ENCODE measurements at places on chromosomes 7 and 10. TPM values are rescaled to one million over a fixed set of nuclear protein-coding genes. Genes with fewer than 3 reads are reported as not detected.
A peak's percentile ranks its signal among the peaks of the same experiment; 100 is the strongest.

HOXA7 gene
- total RNA-seq = 7.9 TPM

PLEKHS1 gene
- total RNA-seq = not detected

HTR7 gene
- total RNA-seq = not detected

ANKRD7 gene
- 0.95 TPM for total RNA-seq

GIMAP8 gene
- 18.3 TPM for total RNA-seq

- H3K27me3 ChIP-seq = no peaks in the 10 kb centered on the region
- no peak for DNase-seq
- H3K27ac ChIP-seq = no peak overlapping the region
- H3K4me1 ChIP-seq = peaks cover 9% of the 10 kb centered on the region
- no peaks in the 10 kb centered on the region for H3K36me3 ChIP-seq
These were observed 88.6 kb downstream of the USP6NL start for GRCh38 chr10:11522821-11523245.

- no peak overlapping the region for H3K4me3 ChIP-seq
- no peaks in the 10 kb centered on the region for H3K36me3 ChIP-seq
- no peak overlapping the region for H3K27ac ChIP-seq
- H3K27me3 ChIP-seq = no peaks in the 10 kb centered on the region
These were observed 253.5 kb downstream of the NSUN6 start for GRCh38 chr10:18397906-18398305.

DNA sequence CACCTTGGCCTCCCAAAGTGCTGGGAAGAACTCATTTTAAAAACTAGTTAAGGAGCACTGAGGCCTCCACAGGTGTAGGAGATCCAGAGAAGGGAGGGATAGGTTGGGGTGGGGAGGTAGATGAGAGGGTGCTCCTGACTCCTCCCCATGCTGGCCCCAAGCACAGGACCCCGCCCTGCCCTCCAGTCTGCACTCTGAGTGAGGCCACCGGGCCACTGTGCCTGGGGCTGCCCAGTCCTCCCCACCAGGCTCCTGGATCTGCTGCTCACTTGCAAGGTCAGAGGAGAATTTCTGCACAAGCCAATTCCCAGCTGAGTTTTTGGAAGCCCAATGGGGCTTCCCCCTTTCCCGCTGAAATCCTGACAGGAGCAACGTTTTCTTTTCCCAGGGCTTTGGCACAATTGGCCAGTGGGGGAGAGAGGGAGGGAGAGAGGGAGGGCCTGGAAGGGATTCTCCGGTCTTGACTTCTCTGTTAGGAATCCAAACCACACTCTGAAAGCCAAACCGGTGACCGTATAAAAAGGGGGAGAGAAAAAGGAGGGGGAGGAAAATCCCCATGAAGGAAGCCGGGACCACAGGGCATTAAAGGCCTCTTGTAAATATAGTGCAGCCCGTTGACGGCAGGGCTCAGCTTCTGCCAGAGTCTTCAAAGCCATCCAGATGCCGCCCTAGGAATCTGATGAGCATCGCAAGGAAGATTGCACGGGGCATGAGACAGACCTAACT is 116.2 kb downstream of the SH3PXD2A start:
- no peaks in the 10 kb centered on the region for H3K27me3 ChIP-seq
- H3K36me3 ChIP-seq = no peaks in the 10 kb centered on the region
- no peak for DNase-seq
- peaks cover 5% of the 10 kb centered on the region for H3K4me1 ChIP-seq
- no peak overlapping the region for H3K27ac ChIP-seq
- H3K4me3 ChIP-seq = no peak overlapping the region

GRCh38 chr7:72405418-72405817 is 6.7 kb downstream of the CALN1 start:
- H3K27ac ChIP-seq = no peak overlapping the region
- no peak overlapping the region for H3K4me3 ChIP-seq
- H3K36me3 ChIP-seq = no peaks in the 10 kb centered on the region
- no peak for DNase-seq

DNA sequence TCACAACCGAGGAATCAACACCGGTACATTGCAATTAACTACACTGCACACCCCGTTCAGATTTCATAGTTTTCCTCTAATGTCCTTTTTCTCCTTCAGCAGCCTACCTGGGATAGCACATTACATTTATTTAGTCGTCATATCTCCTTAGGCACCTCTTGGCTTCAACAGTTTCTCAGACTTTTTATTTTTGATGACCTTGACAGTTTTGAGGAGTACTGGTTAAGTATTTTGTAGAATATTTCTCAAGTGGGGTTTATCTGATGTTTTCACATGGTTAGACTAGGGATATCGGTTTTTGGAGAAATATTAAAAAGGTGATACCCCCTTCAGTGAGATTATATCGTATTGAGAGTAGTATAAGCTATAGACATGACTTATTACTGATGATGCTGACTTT is 87.0 kb upstream of the GLCCI1 start:
- H3K27me3 ChIP-seq = no peaks in the 10 kb centered on the region
- no peaks in the 10 kb centered on the region for H3K36me3 ChIP-seq
- no peak overlapping the region for H3K27ac ChIP-seq
- H3K4me1 ChIP-seq = peaks cover 4% of the 10 kb centered on the region

DNA sequence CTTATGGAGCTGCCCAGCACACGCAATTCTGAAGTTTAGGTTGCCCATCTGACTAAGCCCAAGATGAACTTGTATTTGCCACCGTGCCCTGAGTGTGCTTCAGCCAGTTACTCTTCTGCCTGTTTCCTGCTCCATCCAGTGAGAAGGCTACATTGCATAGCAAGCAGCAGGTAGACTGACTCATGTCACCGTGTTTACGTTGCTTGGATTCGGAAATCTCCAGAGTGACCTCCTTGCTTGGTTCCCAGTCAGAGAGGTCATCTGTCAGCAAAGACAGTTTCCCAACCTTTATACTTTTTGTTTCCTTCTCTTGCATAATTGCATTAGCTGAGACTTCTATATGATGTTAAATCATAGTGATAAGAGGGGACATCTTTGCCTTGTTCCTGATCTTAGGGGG is 30.9 kb downstream of the NACAD start:
- peak; percentile 25 for DNase-seq
- H3K36me3 ChIP-seq = no peaks in the 10 kb centered on the region
- no peak overlapping the region for H3K4me3 ChIP-seq
- H3K27me3 ChIP-seq = no peaks in the 10 kb centered on the region

GRCh38 chr10:101682172-101682825 is 12.7 kb downstream of the FBXW4 start:
- no peaks in the 10 kb centered on the region for H3K36me3 ChIP-seq
- H3K4me3 ChIP-seq = no peak overlapping the region
- H3K4me1 ChIP-seq = peaks cover 26% of the 10 kb centered on the region
- H3K27ac ChIP-seq = peak overlapping the region; percentile 42
- no peak for DNase-seq

DNA sequence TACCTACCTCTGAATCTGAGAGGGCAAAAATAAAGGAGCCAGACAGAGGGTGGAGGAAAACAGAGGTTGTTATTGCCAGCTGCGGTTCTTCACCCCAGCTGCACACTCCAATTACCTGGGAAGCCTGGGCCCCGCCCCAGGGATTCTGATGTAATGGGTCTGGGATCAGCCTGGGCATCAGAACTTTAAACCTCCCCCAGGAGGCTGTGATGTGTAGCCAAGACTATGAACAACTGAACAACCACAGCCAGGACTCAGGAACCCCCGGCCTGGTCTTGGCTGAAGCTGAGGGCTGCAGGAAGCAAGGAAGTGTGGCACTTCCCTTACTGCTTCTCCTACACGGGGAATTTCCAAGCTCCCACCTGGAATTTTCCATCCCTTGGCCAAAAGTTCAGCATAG is 89.3 kb downstream of the HIP1 start:
- H3K27ac ChIP-seq = peak overlapping the region; percentile 74
- DNase-seq = no peak
- H3K4me1 ChIP-seq = peaks cover 13% of the 10 kb centered on the region
- no peak overlapping the region for H3K4me3 ChIP-seq

DNA sequence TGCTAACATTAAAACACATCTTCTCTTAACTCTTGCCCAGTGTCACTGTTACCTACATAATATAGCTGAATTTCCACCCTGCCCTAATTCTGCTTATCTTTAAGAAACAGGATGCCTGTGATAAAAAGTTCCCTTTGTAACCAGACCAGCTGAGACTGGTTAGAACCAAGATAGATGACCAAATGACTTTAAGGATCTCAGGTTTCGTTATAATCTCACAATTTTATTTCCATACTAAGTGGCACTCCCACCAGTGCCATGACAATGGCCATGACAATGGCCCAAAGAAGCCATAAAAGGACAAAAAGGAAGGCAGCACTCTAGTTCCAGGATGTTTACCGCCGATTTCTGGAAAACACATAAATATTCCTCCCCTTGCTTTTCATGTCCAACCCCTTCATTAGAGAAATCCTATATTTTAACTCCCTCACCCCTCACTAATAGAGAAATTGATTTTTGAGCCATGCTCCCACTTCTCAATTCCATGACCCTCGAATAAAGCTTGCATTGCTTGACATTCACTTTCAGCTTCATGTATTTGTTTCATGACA is 126.1 kb downstream of the ELAPOR2 start:
- no peaks in the 10 kb centered on the region for H3K36me3 ChIP-seq
- no peak for DNase-seq
- no peak overlapping the region for H3K27ac ChIP-seq
- H3K27me3 ChIP-seq = no peaks in the 10 kb centered on the region

GRCh38 chr10:12194752-12195271 is 879 bp downstream of the NUDT5 start:
- H3K4me3 ChIP-seq = peak overlapping the region; percentile 97
- H3K36me3 ChIP-seq = no peaks in the 10 kb centered on the region
- DNase-seq = peak; percentile 53
- no peaks in the 10 kb centered on the region for H3K27me3 ChIP-seq
- H3K4me1 ChIP-seq = peaks cover 14% of the 10 kb centered on the region
- peak overlapping the region; percentile 89 for H3K27ac ChIP-seq

- no peaks in the 10 kb centered on the region for H3K27me3 ChIP-seq
- no peaks in the 10 kb centered on the region for H3K4me1 ChIP-seq
- no peak overlapping the region for H3K4me3 ChIP-seq
- no peaks in the 10 kb centered on the region for H3K36me3 ChIP-seq
These were observed 41.5 kb downstream of the GATA3 start for GRCh38 chr10:8095959-8096358.

Data from adrenal gland (tissue), 19 donors.